ENCODE measurements at places on chromosomes 3 and 15. TPM values are rescaled to one million over a fixed set of nuclear protein-coding genes. Genes with fewer than 3 reads are reported as not detected.

Gene FAM131A
- total RNA-seq, result 30.2 TPM

Gene CTXN2
- total RNA-seq, result not detected

Gene HDAC11
- 34.3 TPM for total RNA-seq

Gene FBXO40
- total RNA-seq, result 245 TPM

Gene HIGD1A
- total RNA-seq, result 377 TPM

Gene ZNF620
- 2.3 TPM for total RNA-seq

- H3K4me3 ChIP-seq, result no peak overlapping the region
- no peaks in the 10 kb centered on the region for H3K4me1 ChIP-seq
- no peaks in the 10 kb centered on the region for H3K36me3 ChIP-seq
- H3K27ac ChIP-seq, result no peak overlapping the region
- peaks cover 16% of the 10 kb centered on the region for H3K27me3 ChIP-seq
These were observed 48.5 kb downstream of the MED12L start for GRCh38 chr3:151133917-151134450.

- no peak for DNase-seq
- peak overlapping the region; percentile 67 for H3K27ac ChIP-seq
- peaks cover 3% of the 10 kb centered on the region for H3K36me3 ChIP-seq
- no peaks in the 10 kb centered on the region for H3K27me3 ChIP-seq
These were observed 10.6 kb downstream of the NCEH1 start for GRCh38 chr3:172700256-172700655.

GRCh38 chr3:112770032-112770626 is 76.5 kb downstream of the CD200R1L start:
- H3K4me3 ChIP-seq, result no peak overlapping the region
- H3K4me1 ChIP-seq, result no peaks in the 10 kb centered on the region
- H3K27ac ChIP-seq, result peak overlapping the region; percentile 38
- H3K27me3 ChIP-seq, result peaks cover 4% of the 10 kb centered on the region
- H3K36me3 ChIP-seq, result no peaks in the 10 kb centered on the region
- DNase-seq, result peak; percentile 51

- DNase-seq, result no peak
- H3K4me3 ChIP-seq, result no peak overlapping the region
- peaks cover 8% of the 10 kb centered on the region for H3K4me1 ChIP-seq
- H3K27me3 ChIP-seq, result no peaks in the 10 kb centered on the region
- no peak overlapping the region for H3K27ac ChIP-seq
- no peaks in the 10 kb centered on the region for H3K36me3 ChIP-seq
These were observed 4.3 kb upstream of the NR1D2 start for GRCh38 chr3:23940775-23941174.

DNA sequence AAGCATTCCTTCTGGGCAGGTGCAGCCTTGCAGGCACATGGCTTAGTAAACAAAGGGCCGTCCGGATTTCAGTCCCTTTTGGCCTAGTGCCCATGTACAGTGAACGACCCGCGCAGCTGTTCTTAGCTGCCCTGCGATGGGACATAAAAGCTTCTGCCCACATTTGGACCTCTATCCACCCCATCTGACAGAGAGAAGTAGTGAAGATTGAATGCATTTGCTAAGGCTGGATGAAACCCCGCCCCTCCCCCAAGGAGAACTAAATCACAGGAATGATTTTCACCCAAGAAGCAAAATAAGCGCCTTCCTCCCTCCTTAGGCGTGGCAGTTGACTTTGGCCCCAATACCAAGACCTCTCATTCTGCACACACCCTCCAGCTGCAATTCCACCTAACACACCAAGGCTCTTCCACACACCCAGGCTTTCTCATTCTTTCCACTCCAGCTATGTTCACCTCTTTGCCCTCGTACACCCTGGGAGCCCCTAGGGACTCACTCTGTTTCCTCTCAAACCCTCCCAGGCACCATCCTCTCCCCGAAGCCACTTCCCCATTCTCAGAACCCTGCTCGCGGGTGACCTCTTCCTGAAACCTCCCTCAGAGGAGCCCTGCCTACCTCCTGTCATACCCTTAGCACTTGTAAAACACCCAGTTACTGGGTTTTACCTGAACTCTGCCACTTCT is 14.1 kb upstream of the HRH1 start:
- DNase-seq, result no peak
- peak overlapping the region; percentile 22 for H3K27ac ChIP-seq
- H3K36me3 ChIP-seq, result no peaks in the 10 kb centered on the region

DNA sequence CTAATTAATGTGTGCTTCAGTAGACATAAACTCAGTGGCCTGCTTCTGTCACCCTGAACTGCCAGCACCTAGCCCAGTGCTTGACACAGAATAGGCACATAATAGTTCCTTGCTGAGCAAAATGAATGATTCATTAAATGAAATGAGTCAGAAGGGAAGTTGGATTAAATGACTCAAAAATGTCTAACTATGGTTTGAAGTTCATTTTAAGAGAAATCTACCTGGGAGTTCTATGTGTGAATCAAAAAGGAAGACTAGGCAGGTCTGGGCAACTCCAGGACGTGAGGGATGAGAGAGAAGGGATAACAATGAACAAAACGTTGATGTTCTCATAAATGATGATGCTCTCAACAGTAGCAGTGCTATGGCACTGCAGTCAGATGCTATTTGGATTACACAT is 175.0 kb downstream of the CFAP20DC start:
- H3K4me1 ChIP-seq, result no peaks in the 10 kb centered on the region
- H3K4me3 ChIP-seq, result no peak overlapping the region
- no peak for DNase-seq
- no peak overlapping the region for H3K27ac ChIP-seq

GRCh38 chr15:99303907-99304306 is 52.6 kb downstream of the LRRC28 start:
- H3K27ac ChIP-seq, result no peak overlapping the region
- H3K4me1 ChIP-seq, result peaks cover 30% of the 10 kb centered on the region
- DNase-seq, result no peak
- no peaks in the 10 kb centered on the region for H3K27me3 ChIP-seq

- H3K27ac ChIP-seq, result no peak overlapping the region
- H3K4me1 ChIP-seq, result peaks cover 23% of the 10 kb centered on the region
These were observed 18.2 kb downstream of the IDH3A start for GRCh38 chr15:78167227-78167888.

- no peaks in the 10 kb centered on the region for H3K36me3 ChIP-seq
- peaks cover 10% of the 10 kb centered on the region for H3K4me1 ChIP-seq
- H3K27me3 ChIP-seq, result no peaks in the 10 kb centered on the region
- no peak overlapping the region for H3K27ac ChIP-seq
- no peak for DNase-seq
These were observed 6.6 kb upstream of the KLF13 start for GRCh38 chr15:31320022-31320421.

DNA sequence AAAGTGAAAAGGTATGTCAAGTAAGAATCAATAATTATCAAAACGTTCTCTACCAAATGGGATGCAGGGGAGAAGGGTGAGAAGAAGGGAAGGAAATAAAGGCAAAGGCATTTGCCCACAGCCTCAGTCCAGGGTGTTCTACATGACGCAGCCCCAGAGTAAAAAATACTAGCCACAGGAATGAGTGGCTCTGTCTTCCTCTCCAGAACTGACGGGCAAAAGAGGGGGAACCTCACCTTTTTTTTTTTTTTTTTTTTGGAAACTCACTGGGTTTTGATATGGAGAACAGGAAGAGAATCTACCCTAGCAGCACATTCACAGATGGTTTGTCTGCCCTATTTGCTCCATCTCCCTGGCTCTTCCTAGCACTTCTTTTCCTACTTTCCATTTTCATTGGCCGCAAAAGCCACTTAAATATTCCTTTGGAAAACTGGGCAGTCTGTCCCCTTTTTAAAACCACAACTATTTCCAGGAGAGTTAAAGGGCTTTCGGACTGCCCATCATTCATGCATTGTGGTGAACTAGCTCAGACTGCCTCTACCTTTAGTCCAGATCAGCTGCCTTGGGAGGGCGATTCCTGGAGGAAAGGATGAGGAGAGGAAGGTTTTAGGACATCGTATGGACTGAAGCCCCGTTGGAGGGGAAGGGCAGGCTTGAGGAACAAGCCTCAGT is 28.2 kb downstream of the B3GNT5 start:
- H3K4me1 ChIP-seq, result peaks cover 19% of the 10 kb centered on the region
- H3K27me3 ChIP-seq, result no peaks in the 10 kb centered on the region
- no peak overlapping the region for H3K27ac ChIP-seq
- no peak overlapping the region for H3K4me3 ChIP-seq
- no peaks in the 10 kb centered on the region for H3K36me3 ChIP-seq
- DNase-seq, result no peak

DNA sequence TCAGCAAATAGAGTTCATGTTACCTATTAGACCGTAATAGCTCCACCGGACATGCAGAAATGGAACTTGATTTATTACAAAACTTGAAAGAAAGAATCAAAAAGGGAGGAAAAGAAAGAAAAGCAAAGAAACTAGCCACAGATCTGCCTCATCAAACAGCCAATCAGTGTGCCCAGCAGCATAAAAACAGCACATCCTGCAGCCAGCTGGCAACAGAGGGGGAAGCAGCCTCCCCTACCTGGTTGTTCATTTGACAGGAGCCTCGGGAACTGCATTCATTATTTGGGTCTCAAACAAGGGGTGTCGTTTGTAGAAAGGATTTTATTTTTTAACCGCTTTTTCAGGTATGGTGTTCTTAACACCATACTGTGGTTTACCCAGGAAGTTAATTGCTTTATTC is 181.5 kb upstream of the TOPAZ1 start:
- H3K4me3 ChIP-seq, result no peak overlapping the region
- H3K27me3 ChIP-seq, result peaks cover 84% of the 10 kb centered on the region
- peaks cover 8% of the 10 kb centered on the region for H3K4me1 ChIP-seq
- no peak for DNase-seq

- no peak overlapping the region for H3K4me3 ChIP-seq
- H3K27me3 ChIP-seq, result no peaks in the 10 kb centered on the region
- no peaks in the 10 kb centered on the region for H3K36me3 ChIP-seq
These were observed 5.1 kb upstream of the B4GALT4 start for GRCh38 chr3:119245778-119246177.
